Upper lobe of left lung (tissue), 6 donors: ENCODE measurements at places on chromosomes 12 and 14. TPM values are rescaled to one million over a fixed set of nuclear protein-coding genes. Genes with fewer than 3 reads are reported as not detected.

DNA sequence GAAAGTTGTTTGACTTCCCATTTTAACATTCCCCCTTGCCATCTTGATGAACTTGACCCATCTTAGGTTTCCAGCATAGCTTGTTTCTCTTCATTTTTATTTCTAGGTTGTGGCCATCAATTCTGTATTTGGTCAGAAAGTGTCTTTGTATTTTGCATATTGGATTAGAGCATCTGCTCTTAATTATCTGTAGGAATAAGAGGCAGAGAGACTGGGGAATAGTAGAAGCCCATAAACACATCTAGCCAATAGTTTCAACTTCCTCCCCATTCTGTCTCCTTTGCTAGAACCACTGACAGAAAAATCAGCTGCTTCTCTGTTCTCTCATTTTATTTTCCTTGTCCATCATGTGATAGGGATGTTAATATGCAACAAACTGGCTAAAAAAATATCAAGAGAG, 8.2 kb downstream of the SOCS2 start:
- no peak for DNase-seq
- H3K4me1 ChIP-seq = peaks cover 14% of the 10 kb centered on the region
- no peaks in the 10 kb centered on the region for H3K36me3 ChIP-seq
- H3K27ac ChIP-seq = no peak overlapping the region
- H3K27me3 ChIP-seq = no peaks in the 10 kb centered on the region

- no peak for DNase-seq
- H3K27ac ChIP-seq = no peak overlapping the region
- H3K4me3 ChIP-seq = no peak overlapping the region
- no peaks in the 10 kb centered on the region for H3K36me3 ChIP-seq
These were observed 180.5 kb downstream of the CAND1 start for GRCh38 chr12:67449591-67450052.

DNA sequence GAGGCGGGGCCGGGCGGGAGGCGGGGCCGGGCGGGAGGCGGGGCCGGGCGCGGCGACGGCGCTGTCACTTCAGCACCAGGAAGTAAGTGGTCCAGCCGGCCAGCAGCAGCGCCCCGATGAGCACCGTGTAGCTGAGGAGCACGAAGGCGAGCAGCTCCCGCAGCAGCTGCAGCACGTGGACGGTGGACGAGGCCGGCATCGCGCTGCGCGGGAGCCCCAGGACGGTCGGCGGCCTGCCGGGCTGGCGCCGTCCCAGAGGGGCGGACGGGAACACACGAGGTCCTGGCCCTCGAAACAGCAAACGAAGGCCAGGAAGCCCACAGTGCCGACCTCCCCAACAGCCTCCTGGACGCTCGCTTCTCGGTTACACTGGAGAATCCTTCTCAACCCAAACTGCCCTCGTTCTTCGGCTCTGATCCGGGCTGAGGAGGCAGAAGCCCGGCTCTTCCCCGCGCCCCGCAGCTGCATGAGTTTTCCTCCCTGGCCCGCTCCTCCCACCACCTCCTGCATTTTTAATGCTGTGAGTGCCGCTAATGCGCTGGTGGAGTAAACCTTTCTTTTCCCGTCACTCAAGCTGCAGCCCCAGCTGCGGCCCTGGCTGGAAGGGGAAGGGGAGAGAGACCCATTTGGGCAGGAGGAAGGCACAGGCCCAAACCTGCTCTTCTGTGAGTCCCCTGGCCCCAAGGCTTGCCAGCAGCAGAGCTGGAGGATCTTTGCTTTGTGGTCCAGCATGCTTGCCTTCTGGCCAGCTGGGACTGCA, 694 bp upstream of the DIABLO start:
- no peak for DNase-seq
- H3K27ac ChIP-seq = peak overlapping the region; percentile 12
- H3K27me3 ChIP-seq = no peaks in the 10 kb centered on the region
- H3K36me3 ChIP-seq = no peaks in the 10 kb centered on the region

DNA sequence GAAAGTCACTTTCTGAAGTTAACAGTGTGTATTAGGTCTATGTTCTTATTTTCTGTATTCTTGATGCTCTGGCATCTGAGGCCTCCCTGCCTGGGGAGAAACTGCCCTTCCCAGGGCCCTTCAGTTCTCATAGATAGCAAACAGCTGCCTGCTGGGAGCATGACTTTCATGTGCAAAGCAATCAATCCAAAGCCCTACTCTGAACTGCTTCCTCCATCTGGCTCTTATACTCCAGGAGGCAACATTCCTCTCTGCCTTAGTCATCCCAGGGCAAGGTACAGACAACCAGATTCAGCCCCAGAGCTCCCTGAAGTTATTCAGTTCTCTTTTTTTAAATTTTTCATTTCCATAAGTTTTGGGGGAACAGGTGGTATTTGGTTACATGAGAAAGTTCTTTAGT, 41.7 kb upstream of the RIN3 start:
- no peaks in the 10 kb centered on the region for H3K27me3 ChIP-seq
- no peaks in the 10 kb centered on the region for H3K36me3 ChIP-seq
- no peak for DNase-seq
- H3K27ac ChIP-seq = no peak overlapping the region
- no peak overlapping the region for H3K4me3 ChIP-seq

- H3K4me1 ChIP-seq = no peaks in the 10 kb centered on the region
- no peak for DNase-seq
- no peaks in the 10 kb centered on the region for H3K27me3 ChIP-seq
These were observed 120.5 kb upstream of the RASSF8 start for GRCh38 chr12:25838007-25838406.

DNA sequence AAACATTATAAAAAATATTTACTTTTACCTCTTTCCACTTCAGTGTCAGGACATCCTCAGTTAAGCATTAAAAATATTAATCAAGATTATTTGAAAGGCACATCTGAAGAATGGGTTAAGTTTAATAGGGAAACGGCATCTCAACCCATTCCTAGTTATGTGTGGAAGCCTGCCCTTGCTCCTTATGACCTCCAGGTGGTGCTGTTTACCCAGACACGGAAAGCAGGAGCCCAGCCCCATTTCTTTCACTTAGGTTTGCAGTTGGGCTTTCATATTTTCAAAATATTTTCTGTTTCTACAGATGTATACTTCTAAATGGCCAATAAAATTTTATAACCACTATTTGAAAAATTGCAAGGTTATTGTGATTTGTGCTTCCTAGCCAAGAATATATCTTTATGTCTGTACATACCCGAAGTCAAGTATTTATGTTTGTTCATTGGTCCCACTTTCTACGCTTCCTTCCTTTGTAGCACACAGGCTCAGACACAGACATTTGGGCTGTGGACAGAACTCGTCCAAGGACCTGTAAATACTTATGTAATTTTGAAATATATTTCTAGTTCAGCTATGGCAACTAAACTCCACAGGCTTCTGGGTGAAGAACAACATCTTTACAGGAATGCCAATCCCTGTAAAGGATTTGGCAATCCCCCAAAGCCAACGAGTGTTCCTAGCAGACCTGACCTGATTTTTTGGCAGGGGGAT, 247.1 kb downstream of the AKAP6 start:
- peak overlapping the region; percentile 11 for H3K4me3 ChIP-seq
- H3K27me3 ChIP-seq = no peaks in the 10 kb centered on the region
- H3K36me3 ChIP-seq = no peaks in the 10 kb centered on the region
- H3K4me1 ChIP-seq = no peaks in the 10 kb centered on the region
- peak; percentile 46 for DNase-seq

- no peak for DNase-seq
- H3K4me1 ChIP-seq = peaks cover 39% of the 10 kb centered on the region
- no peaks in the 10 kb centered on the region for H3K36me3 ChIP-seq
- H3K27ac ChIP-seq = peak overlapping the region; percentile 99
- peak overlapping the region; percentile 74 for H3K4me3 ChIP-seq
- no peaks in the 10 kb centered on the region for H3K27me3 ChIP-seq
These were observed 1.7 kb downstream of the ARHGAP5 start for GRCh38 chr14:32078858-32079216.

DNA sequence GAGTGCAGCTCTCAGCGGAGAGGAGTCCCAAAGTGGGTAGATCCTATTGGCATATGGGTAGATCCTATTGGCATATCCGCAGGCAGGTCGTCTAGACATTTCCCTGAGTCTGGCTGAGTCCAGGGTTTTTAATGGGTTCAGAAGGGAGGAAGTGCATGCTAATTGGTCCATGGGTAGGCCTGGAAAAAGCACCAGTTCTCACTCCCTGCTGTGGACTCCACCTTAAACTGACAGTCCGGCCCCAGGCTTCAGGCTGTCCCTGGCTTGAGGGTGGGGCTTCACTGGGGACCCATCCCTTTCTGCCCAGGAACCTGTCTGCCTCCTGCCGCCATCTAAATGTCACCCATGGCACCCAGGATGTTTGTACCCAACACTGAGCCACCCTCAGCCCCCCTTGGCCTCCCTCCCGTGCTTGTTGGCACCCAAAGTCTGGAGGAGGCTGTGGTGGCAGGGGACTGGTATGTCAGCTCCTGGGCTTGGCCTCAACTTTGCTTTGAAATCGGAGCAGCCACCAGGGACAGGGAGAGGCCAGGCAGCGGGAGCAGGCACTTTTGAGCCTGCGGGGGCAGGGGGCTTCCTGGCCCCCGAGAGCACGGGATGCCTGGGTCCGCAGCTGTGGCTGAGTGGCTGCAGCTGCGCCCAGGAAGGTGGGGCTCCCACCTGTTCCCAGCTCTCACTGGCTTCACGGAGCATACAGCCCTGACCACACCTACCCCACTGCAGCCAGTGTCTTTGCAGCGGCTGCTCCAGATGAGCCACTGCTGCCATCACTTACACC, 29.6 kb upstream of the YAF2 start:
- H3K27ac ChIP-seq = no peak overlapping the region
- H3K4me3 ChIP-seq = no peak overlapping the region
- DNase-seq = no peak
- H3K36me3 ChIP-seq = no peaks in the 10 kb centered on the region
- no peaks in the 10 kb centered on the region for H3K27me3 ChIP-seq
- no peaks in the 10 kb centered on the region for H3K4me1 ChIP-seq

DNA sequence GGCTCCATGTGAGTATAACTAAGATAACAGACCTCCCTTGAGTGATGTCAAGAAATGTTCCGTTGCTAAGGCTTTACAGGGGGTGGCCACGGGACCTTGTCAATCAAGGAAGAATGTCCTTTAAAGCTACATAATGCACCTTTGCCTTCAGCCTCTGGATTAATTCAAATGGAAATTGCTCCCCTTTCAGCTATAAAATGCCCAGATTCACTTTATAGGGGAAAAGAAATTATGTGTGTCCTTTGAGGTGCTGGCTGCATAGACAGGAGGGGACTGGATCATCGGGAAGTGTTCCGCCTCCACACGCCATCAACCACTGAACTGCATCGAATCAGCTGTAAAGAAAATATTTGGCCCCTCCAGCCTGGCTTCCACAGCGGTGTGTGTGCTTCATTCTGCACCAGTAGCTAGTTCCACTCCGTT, 415.4 kb downstream of the DPF3 start:
- no peaks in the 10 kb centered on the region for H3K36me3 ChIP-seq
- no peak overlapping the region for H3K4me3 ChIP-seq
- no peak for DNase-seq
- no peaks in the 10 kb centered on the region for H3K27me3 ChIP-seq

DNA sequence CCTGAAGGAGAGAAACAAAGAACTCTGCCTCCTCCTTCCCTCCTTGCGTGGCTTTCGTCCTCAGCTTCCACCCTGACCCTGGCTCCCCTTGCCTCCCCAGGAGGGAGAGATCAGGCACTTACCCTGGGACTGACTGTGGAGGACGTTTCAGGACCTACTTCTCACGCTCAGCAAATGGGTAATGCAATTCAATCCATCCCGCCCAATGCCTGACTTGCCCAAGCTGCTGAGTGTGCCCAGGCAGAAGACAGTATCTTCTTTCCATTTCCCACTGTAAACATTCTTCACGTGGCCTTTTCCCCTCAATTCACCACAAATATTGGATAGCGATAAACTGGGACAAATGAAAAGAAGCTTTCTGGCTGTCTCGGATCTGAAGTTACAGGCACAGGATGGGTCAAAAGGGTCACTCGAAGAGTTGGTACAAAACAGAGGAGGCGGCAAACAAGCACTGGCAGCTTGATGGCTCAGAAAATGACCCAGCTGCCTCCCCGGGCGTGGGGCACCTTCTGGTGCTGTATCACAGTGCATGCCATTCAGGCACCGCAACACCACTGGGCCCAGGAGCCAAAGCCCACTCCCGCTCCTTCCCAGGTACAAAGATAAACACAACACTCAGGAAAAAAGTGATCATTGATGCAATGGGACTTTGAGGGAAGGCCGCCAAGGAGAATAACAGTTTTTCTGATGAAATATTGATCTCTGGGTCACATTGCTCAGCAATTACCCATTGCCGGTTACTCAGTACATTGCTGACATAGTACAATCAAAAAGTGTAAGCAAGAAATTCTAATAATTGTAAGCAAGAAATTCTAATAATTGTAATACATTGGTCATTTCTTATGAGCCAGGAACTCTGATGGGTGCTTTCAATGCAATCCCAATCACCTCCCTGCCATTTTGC, 65.8 kb downstream of the TRIM9 start:
- H3K27me3 ChIP-seq = no peaks in the 10 kb centered on the region
- no peaks in the 10 kb centered on the region for H3K4me1 ChIP-seq
- no peaks in the 10 kb centered on the region for H3K36me3 ChIP-seq

DNA sequence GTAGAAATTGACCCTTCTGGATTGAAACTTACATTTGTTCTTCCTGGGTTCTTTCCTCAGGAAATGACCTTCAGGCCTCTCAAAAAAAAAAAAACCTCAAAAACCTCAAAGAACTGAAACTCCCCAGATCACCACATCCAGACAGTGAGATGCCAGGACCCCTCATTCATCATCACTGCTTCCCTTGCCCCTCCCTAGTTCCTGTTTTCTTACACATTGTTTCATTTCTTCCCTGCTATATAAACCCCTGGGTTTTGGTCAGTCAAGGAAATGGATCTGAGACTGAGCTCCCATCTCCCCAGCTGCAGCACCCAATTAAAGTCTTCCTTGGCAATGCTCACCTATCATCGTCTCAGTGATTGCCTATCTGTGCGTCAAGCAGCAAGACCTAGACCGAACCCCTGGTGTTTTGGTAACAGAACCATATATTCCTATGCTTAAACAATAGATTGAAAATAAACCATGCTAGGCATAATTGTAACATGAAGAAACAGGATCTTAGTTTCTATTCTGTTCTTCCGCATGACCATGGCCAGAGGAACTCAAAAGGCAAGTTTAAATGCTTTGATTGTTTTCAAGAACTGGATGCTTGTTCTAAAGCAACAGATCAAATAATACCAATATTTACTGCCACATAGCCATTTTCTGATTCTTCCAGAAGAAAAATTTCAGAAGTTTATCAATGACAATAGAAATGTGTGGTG, 108.0 kb upstream of the MAX start:
- no peaks in the 10 kb centered on the region for H3K36me3 ChIP-seq
- H3K27me3 ChIP-seq = no peaks in the 10 kb centered on the region
- no peak overlapping the region for H3K4me3 ChIP-seq
- peaks cover 5% of the 10 kb centered on the region for H3K4me1 ChIP-seq
- H3K27ac ChIP-seq = peak overlapping the region; percentile 45

- no peak for DNase-seq
- H3K4me1 ChIP-seq = peaks cover 40% of the 10 kb centered on the region
- no peak overlapping the region for H3K4me3 ChIP-seq
- H3K27me3 ChIP-seq = no peaks in the 10 kb centered on the region
- H3K27ac ChIP-seq = no peak overlapping the region
These were observed 33.8 kb downstream of the ZFP36L1 start for GRCh38 chr14:68759017-68759560.

PRKAG1 gene
- total RNA-seq = 46.3 TPM

ERP29 gene
- 142 TPM for total RNA-seq
